A549 (cell line): ENCODE measurements at places on chromosomes 3 and 15.

DNA sequence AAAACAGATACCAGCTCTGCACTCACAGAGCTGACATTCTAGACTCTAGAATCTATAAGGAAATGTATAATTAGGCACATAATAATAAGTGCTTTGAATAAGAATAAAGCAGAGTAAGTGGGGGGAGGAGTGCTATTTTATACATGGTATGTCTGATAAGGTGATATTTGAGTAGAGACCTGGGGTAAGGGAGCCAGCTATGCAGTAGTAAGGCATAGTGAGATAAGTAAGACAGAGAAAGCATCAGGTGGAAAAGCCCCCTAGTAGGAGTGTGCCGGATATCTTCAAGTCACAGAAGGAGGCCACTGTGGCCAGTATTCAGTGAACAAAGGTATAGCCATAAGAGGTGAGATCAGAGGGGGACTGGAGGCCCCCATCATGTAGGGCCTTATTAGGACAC, 3.0 kb downstream of the SS18L2 start:
- no peak for DNase-seq

- no peak for DNase-seq
Measured at GRCh38 chr15:44536302-44536961, 515 bp upstream of the EIF3J start.

DNA sequence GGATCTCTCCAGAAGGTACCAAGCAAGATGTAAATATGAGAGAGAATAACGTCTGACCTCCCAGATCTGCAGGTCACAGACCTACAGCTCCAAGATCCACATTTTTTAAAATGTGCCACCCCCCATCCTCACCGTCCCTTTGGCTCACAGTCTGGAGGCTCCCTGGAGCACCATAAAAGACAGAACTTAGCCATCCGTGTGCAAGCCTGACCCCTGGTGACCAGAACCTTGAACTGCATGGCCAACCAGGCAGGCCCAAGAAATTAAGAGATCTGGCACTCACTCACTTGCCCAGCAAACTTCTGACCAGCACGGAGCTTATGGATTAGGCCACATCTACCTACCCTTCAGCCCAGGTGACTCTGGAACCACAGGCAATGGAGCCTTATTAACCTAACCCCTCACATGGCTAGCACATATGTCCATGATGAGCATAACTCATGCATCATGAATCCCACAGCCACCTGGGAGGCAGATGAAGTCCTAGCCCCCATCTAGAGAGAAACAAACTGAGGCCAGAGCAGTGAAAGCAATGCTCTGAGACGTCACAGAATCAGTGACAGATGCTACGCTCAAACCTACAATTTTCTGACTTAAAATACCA, 275.3 kb downstream of the UACA start:
- DNase-seq: peak; percentile 88

DNA sequence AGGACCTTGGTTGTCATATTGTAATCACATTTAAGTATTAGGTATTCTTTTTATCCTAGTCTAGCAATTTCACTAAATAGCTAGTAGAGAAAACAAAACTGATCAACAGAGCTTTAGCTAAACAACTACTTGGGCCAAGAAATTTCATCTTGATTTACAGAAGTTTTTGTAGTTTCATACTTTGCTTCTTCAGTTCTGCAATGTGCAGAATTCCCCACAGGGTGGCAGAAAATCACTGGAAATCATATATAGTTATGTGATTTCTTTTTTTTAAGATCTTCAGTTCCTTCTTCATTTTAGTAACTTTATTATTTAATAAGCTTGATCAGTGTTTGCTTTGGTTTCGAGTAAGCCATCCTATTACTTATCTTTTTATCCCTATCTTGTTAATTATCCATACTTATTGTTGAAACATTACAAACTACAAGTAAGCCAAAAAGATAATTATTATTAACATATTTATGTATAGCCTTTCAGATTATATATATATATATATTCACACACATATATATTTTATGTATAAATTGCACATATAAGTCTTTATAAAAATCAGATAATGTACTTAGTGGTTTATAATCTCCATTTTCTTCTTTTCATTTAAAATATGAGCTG, 2.2 kb upstream of the BNIP2 start:
- DNase-seq: peak; percentile 36

GRCh38 chr3:58837856-58838255, 171.3 kb upstream of the FAM3D start:
- DNase-seq: no peak

GRCh38 chr3:128480717-128481437, 12.1 kb downstream of the GATA2 start:
- no peak for DNase-seq
